Sigmoid colon (tissue), 7 donors: ENCODE measurements at places on chromosomes 1 and 21.

DNA sequence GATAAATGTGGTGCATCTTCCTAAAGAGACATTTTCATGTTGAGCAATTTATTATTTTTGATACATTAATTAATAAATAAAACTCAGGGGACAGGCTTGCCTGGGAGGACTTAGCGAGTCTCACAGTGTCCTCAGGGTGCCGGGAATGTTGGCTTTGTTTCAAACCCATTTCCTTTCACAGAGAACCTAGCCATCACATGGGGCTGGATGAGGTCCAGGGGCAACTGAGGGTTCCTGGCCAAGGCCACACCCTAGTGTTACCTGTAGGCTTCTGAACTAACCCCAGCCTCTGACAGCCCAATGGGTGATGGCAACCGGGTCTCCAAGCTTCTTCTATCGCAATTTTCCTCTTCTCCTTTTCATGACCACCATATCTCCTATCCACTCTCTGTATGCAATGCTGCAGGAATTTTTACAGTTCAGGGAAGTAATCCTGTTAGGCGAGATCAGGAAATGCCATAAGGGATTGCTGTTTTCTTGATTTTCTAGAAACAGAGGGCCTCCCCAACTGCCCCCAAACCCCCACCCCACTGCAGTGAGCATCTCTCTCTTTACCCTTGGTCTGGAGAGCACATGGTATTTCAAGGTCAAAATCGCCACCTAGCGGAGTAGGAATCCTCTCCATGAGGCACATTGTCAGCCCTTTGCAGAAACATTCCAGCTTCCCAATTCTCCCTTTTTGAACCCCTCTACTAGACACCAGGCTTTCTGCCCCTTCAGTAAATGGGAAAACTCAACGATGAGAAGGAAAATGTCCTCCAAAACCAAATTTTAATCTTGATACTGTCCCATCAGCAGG is 22.1 kb upstream of the SMYD3 start:
- no peak for DNase-seq

DNA sequence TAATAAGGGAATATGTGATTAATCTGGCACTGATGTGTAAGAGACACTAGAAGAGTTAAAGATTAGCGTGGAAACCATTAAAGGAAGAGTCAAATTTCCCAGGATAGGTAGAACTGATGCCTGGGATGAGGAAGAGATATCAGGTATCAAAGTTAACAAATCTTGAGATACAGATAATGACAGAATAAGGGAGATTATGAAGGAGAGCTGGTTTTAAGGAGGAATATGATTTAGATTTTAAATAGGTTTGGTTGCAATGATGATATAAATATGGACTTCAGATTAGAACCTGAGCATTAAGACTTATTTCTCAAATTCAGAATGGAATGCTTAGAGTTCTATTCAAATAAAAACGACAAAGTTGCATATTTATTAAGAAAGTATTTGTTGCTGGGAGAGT is 26.2 kb downstream of the MAGI3 start:
- no peak for DNase-seq

- DNase-seq: no peak
Measured at GRCh38 chr1:29032841-29033240, 90.9 kb downstream of the TMEM200B start.

DNA sequence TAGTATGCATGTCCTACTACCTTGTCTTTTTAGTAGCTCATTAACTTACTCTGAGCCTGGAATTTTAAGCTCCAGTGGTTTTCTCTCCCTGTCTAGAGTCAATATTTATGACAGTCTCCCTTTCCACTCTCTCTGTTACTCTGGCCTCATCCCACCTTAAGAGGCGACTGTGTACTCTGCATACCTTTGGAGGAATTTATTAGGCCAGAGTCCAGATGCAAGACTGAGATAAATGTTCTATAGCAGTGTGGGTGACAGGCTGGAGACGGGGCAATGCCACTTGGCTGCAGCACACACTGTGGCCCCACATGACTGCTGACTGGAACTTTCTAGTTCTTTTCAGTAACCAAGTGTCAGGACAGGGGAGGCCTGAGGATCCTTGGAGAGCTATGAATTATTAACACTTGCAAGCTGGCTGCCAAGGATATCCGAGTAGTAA is 4.1 kb upstream of the PDZK1 start:
- DNase-seq: no peak

GRCh38 chr21:33985117-33986050 is 69.8 kb upstream of the ATP5PO start:
- no peak for DNase-seq

DNA sequence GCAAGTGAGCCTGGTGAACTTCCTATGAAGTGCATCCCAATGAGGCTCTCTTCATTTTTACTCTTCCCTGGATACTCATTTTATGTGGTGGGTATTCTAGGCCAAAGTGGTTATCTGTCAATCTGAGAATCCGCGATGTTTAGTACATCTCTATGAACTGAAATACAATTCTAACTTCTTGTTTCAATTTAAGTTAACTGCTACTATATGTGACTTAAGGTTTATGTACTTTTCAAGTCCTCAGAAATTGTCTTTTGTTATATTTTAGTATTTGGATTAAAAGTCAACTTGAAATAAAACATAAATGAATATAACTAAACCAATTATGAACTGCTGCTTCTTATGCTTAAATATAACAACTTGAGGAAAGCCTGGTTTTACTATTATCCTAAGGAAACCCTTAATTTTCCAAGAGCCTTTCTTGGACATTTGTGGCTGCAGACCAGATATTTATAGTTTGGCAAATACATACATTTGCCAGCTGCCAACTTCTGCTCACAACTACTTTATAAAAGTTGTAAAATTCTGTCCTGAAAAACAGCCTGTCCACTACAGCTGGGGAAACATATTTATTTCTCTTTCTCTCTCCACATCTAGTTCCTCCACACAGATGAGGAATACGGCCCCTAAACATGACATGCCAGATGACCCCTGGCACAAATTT is 60.4 kb downstream of the ENAH start:
- DNase-seq: no peak

GRCh38 chr1:160474392-160475242 is 48.4 kb downstream of the SLAMF6 start:
- no peak for DNase-seq

GRCh38 chr1:155256058-155256852 is 972 bp upstream of the ENTREP3 start:
- DNase-seq: no peak

- no peak for DNase-seq
Measured at GRCh38 chr21:34782506-34783360, 113.9 kb downstream of the CLIC6 start.

DNA sequence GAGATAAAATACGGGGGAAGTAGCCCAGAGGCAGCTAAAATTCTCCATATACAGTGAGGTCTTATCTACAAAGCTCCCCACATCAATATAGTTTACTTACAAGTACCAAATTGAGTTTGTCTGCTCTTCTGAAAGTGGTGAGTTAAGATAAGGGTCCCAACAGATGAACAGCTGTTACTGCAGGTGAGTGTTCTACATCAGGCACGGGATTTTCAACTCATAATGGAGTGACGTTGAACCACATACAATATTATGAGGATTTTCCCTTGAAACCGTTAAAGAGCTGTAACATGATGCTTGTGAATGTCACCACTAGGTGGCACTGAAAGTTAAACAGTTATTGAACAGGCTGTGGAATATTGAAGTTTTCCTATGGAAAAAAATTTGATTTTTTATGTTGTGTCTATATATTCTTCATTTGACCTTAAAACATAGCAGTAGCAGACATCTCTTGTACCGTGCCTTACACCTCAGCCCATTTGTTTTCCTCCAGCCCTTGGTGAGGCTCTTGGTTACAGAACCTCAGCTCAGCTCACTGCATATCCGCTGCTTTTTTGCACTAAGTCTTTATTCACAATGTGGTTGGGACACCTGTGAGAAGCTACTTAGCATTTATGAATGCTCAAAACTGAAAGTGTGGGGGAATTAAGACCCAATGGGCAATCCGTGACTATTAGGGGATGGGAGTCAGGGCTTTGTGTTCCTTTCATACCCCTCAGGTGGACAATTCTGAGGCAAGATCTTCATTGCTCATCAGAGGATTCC is 23.2 kb downstream of the CD1D start:
- no peak for DNase-seq

DNA sequence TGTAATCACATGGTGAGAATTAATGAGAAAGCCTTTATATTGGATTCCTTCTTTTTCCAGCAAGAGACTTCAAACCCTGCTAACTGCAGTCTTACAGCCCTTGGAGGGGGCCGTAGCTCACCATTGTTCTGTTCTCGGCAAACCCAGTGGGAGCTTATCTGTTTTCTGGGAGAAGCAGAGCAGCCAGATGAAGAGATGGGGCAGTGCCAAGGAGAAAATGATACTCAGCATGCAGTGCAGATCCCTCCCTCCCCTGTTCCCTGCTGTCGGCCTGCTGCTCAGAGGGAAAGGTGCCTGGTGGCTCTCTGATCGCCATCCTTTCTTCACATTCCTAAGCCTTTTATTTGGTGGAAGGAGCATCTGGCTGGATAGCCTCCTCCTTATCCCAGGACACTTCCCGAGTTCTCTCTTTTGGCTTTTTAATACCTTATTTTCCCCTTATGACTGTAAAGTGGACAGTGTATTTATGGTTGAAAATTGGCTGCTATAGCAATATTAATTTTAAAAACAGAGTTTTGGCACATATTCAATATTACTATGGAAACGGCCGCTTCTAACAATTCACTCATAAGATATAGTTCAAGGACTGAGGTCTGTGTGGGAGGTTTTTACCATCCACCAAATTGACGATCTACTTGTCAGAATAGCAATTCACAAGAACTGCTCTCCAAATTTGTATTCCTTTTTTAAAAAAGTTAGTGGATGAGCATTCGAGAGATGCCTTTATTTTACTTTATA is 203.4 kb downstream of the CRB1 start:
- DNase-seq: no peak

DNA sequence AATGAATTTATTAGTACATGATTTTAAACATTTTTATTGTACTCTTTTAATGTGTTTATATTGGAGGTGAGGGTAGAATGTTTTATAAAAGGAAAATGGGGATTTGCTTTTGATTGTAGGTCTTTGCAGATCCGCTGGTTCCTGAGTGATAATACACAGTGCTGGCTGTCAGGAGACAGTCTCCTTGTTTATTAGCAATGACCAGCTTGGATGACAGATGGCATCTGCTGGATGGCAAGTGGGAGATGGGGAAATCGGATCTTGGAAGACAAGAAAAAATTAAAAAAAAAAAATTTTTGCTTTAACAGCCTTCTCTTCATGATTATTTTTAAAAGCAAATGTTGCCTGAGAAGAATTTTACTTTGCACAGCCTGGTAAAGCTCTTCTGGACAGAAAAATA is 4.4 kb upstream of the PHTF1 start:
- DNase-seq: no peak

- DNase-seq: no peak
Measured at GRCh38 chr1:16050328-16050727, 6.7 kb downstream of the CLCNKB start.

- no peak for DNase-seq
Measured at GRCh38 chr1:244161236-244161510, 110.1 kb downstream of the ZBTB18 start.

- no peak for DNase-seq
Measured at GRCh38 chr1:172499636-172500141, 33.3 kb upstream of the SUCO start.

- DNase-seq: no peak
Measured at GRCh38 chr1:40897513-40897912, 35.4 kb upstream of the CITED4 start.

DNA sequence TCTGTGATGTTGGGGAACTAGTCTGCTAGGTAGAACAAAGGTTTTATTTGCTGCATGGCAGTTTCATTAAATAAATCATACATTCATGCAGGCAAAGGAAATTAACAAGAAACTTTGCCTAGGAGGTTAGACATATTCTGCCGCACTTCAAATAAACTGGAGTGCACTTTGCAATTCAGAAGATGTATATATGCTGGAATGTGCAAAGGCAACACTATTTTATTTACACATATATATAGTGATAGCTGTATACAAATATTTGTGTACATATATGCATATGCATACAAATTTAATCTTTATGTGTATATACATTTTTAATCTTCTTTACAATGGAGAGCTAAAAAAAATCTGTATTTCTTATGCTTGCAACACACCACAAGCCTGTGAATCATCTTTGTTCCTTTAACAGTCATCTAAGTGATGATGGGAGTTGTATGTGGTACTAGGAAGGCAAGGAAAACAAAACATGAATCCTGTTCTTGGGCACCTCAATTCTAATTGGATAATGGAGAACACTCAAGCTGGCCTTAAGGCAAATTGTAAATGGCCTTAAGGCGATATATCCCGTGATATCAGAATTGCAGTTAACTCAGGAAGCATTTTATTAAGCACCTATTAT is 605.8 kb upstream of the CAMK1G start:
- no peak for DNase-seq

DNA sequence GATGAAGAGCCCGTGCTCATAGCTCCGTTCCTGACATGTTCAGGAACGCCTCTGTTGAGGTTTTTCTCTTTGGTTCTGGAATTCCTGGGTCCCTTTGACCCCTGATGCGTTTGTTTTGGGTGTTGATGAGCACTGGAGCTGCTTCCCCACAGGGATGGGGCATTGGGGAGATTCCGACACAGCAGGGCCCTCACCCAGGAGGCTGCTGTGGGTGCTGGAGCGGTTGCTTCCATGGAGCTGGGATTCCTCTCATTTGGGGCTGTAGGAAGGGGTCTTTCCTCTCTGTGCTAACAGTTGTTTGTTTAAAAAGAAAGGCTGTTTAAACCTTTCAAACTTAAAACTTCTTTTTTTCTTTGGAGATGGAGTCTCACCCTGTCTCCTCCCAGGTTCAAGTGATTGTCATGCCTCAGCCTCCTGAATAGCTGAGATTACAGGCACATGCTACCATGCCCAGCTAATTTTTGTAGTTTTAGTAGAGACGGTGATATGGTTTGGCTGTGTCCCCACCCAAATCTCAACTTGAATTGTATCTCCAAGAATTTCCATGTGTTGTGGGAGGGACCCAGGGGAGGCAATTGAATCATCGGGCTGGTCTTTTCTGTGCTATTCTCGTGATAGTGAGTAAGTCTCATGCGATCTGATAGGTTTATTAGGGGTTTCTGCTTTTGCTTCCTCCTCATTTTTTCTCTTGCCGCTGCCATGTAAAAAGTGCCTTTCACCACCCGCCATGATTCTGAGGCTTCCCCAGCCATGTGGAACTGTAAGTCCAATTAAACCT is 48.9 kb downstream of the SKI start:
- DNase-seq: no peak

DNA sequence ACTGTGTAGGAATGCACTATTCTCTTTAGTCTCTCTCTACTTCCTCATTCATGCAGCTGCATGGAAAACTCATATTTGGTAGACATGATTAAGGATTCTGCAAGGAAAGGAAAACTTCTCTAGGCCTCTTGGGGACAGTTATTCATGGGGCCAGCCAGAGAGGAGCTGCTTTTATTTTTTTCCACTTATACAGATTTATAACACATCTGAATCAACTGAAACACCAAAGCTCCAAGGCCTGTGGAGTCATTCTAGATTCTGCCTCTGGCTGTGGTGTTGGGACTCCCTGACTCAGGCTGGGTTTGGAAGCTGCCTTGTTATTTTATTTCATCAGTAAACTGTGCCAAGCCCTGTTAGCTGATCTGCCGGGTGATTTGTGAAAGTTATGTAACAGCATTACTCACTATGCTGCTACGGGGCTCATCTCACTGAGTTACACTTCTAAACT is 83.9 kb upstream of the EDEM3 start:
- peak; percentile 93 for DNase-seq

GRCh38 chr1:2072109-2072806 is 22.0 kb downstream of the PRKCZ start:
- DNase-seq: no peak

- no peak for DNase-seq
Measured at GRCh38 chr21:22516230-22516629, 1518.0 kb downstream of the NCAM2 start.
